Mesenteric fat pad (tissue), 1 donor: ENCODE measurements at places on chromosomes 6 and 20.

DNA sequence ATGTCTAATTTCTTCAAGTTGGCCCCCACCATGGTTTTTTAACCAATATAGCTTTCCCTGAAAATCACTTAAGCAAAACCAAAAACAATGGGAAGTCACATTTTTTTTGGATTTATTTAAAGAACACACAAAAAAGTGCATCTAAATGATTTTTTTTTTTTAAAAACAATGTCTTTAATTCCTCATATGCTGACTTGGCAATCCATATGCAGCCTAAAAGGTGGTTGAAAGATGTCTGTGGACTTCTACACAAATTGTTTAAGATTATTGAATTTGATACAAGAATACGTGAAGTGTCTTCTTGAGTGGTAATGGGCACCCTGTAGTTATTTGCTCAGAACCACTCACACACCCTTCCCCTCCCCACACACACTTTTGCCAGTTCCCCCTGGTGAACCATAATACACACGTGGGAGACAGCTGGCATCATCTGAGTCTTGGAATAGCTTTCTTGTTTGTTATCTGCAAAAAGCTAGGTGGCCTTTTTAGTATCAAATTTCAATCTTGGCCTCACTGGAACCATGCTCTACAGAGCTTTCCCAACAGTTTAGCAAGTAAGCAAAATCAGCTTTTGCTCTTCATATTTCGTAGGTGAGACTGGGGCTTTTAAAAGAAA is 60.9 kb upstream of the TULP1 start:
- no peak for DNase-seq

- DNase-seq: no peak
These were observed 116.2 kb downstream of the MAP3K5 start for GRCh38 chr6:136676075-136676474.

GRCh38 chr6:107653183-107653580 is 163.3 kb downstream of the SOBP start:
- no peak for DNase-seq

DNA sequence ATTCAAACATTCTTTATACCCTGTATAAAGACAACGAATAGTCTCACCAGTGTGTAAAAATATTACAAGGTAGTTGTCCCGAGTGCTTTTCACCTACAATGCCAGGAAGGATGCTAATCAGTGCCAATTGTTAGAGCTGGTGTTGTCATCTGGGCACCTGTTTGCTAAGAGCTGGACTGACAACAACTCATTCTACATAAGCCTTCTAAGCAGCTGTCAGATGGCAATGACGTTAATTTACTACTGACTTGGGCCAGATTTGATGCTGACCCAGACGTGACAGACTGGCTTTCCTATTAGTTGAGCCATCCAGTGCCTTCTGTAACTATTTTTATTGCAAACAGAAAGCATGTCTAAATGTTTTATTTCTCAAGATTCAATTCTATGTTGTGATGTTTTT is 355.2 kb downstream of the ADGRB3 start:
- DNase-seq: no peak
